ENCODE measurements at places on chromosomes 13 and 19.

GRCh38 chr13:90455823-90456222 lies 891.7 kb upstream of the MIR17HG start:
- DNase-seq, result no peak

DNA sequence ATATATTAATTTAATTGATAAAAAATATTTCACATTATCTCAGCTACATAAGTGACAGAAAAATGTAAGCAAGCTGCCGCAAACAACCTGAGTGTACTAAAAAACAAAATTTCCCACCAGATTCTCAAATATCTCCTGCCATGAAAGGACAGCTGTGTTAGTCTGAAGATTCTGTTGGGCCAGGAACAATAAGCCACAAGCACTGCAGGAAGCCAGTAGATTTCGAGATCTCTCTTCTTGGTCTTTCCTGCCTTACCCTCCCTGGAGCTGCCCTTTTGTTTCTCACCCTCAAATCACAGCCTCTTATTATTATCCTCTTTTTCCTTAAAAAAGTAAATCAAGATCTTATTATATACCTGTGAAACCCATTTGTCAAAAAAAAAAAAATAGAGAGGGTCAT lies 165.6 kb downstream of the EFNB2 start:
- DNase-seq, result no peak

GRCh38 chr13:30142486-30143211 lies 164.7 kb downstream of the KATNAL1 start:
- peak; percentile 99 for DNase-seq

DNA sequence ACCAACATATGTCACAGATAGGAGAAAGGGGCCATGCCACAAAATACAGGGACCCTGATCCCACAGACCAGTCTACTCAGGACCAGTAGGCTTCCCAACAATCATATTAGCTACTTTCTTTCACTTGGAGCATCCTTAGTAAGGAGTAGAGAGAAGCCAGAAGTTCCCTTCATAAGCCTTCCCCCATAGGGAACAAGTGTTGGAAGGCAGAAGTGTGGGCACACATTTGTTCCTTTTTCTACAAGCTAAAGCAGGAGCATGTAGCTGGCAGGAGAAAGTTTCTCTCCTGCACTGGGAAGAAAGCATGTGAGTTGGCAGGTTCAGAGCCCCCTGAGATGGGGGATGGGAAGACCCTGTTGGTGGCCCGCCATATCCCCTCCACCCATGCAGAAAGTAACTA lies 165.4 kb downstream of the KCTD12 start:
- DNase-seq, result no peak

DNA sequence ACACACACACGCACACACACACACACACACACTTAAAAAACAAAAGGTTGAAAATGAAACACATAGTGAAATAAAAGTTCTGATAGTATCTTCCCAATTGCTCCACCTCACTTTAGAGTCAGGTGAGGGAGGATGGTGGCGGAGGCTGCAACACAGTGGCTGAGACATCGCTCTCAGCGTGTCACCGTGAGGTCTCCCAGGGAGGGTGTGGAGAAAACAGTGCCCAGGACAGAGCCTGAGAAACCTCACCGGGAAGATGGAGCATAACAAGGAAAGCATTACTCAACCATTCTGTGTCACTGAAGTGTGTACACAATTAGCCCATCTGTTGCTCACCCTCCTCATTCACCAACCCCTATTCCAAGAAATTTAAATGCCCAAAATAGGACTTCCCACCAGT lies 111.4 kb upstream of the USP29 start:
- DNase-seq, result no peak

DNA sequence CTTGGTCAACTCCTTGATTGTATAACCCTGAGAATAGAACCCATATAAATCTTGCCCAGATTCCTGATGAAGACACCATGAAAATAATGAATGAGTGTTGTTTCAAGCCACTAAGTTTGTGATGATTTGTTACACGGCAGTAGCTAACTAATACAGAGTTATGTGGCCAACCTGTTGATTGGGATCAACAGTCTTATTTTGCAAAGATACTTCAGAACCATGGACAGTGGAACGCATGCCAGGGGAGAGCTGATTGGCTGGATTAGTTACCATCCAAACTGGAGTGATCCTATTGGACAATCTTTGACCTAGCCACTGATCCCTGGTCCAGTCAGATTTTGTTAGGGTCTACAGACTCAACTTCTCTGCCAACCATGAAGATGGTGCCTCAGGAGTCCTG lies 26.6 kb downstream of the CD70 start:
- no peak for DNase-seq

Data from BJ (cell line).